ENCODE measurements at places on chromosomes 12 and 14.

- no peak for DNase-seq
These were observed 19.2 kb downstream of the XRCC3 start for GRCh38 chr14:103696070-103696402.

DNA sequence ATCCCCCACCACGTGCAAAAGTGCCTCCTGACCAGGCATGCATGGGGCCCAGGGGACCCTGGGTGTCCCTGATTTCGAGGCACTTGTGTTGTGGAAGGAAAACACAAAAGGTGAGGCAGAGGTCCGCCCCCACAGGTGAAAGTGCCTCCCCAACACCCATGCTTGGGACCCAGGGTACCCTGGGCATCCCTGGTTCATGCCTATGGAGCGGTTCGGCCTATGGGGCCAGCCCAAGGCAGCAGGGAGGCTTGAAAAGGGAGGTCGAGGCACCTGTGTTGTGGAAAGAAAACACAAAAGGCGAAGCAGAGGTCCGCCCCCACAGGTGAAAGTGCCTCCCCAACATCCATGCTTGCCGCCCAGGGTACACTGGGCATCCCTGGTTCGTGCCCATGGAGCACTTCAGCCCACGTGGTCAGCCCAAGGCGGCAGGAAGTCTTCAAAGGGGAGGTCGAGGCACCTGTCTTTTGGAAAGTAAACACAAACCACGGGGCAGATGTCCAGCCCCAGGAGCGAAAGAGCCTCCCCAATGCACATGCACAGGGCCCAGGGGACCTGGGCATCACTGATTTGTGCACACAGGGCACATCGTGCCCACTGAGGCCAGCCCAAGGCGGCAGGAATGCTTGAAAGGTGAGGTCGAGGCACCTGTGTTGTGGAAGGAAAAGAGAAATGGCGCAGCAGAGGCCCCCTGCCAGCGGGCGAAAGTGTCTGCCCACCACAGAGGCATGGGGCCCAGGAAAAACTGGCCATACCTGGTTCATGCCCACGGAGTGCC, 375.5 kb downstream of the ALG10 start:
- no peak for DNase-seq

DNA sequence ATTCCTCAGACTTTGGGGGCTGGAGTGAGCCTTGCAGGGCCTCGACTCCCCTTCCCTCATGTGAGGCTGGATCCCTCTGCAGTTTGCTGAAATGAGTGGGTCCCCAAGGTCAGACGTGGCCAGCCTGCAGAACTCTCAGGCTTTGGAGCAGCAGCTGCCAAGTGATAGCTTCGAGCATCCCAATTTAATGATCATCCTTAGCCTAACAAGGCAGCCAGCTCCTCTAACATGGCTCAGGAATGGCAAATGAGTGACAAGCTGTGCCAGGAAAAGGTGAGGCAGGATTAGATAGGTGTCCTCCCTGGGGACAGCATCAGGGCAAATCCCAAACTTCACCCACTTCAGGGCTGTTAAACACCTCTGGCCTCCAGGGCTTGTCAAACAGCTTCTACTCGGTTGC, 130.7 kb upstream of the PWP1 start:
- no peak for DNase-seq

GRCh38 chr14:59761851-59762250, 108.7 kb downstream of the RTN1 start:
- DNase-seq, result no peak

GRCh38 chr12:17411662-17412061, 678.3 kb downstream of the RERGL start:
- DNase-seq, result no peak

DNA sequence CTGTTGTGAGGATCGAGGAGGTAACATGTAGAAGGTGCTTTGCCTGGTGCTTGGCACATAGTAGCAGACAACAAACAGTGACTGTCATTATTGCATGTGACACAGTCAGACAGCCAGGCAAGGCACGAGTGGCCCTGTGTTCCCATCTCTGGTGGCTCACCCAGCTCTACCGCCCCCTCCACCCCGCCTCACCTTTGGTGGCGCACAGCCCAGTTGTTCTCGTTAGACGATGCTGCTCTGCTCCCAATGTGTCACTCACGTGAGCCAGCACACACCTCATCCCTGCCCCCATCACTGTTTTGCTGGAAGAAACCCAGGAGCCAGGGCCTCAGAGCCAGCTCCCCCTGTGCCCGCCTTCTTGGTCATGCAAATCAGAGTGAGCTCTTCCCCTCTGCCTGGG, 113.3 kb downstream of the CALM1 start:
- DNase-seq, result no peak

- no peak for DNase-seq
These were observed 129.4 kb downstream of the NPAS3 start for GRCh38 chr14:33068040-33068439.

DNA sequence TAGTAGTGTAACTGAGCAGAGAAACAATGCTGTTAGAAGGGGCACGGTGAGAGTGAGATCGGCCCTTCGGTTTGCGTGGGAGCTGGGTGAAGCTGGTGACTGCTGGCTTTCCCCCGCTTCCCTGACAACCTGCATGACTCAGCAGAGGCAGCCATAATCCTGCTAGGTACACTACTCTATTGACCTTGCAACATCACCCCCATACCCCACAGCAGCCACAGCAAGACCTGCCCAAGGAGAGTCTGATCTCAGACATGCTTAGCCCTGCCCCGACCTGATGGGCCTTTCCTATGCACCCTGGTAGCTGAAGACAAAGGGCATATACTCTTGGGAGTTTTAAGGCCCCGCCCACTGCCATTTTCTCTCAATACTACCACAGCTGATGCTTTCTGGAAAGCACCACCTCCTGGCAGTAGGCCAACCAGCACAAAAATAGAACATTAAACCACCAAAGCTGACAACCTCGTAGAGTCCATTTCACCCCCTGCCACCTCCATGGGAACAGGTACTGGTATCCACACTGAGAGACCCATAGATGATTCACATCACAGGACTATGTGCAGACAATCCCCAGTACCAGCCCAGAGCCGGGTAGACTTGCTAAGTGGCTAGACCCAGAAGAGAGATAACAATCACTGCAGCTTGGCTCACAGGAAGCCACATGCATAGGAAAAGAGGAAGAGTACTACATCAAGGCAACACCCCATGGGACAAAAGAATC, 75.9 kb upstream of the RGS6 start:
- no peak for DNase-seq

- DNase-seq, result no peak
These were observed 6.2 kb upstream of the PLEKHH1 start for GRCh38 chr14:67526676-67527459.

GRCh38 chr14:103867523-103867953, 20.2 kb upstream of the PPP1R13B start:
- DNase-seq, result no peak

DNA sequence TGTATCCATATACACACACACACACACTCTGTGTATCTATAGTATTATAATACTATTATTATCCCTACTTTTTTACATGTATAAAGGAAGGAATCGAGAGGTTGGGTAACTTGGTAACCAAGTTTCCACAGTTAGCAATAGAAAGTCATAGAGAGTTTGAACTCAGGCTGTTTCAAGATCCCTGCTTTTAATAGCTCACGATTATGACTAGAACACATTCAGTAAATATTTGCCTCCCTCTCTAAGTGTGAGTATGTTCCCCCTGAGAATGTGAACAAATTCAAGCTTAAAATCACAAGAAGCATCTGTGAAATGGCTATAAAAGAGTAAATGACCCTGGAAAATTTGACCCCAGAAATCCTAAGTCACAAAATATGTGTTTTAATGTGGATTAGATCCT, 11.0 kb upstream of the REP15 start:
- no peak for DNase-seq

DNA sequence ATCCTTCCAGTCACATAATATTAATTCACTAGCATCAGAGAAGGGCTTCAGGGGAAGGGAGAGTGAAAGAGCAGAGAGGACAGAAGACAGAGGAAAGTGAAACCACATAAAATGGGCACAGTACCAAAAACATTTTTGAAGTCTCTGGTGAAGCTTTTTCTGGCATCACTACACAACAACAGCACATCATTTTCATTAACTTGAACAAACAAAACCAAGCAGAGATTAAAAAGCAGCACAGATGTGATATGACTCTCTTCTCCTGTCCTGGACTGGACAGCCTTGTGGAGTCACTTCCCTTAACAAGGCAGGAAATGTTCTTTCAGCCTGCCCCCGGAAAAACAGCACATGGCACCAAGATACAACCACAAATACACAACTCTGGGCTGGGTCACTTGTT, 112.0 kb downstream of the TSPAN8 start:
- no peak for DNase-seq

- DNase-seq, result no peak
These were observed 263.1 kb upstream of the CRY1 start for GRCh38 chr12:107356266-107356936.

DNA sequence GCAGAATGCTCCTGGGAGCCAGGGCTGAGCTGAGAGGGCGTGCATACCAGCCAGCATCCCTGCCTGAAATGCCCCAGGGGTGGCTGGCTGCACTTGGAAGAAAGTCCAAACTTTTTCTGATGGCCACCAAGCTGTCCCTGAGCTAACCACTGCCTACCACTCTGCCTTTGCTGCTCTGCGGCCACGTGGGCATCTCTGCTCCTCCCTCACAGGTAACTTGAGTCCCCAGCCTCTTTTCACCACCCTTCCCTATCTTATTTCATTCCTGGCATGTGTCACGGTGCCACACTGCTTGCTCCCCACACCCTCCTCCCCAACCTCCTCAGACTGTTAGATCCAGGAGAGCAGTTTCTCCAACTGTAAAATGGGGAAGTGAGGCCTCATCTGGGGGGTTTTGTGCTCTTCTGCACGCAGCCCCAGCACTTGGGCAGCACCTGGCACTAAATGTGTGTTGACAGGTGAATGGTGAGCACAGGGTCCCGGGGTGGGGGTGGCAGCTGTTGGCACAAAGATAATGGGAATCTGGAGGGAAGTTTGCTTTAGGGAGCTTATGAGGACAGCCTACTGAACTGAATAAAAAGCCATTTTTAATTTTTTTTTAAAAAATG, 113.0 kb downstream of the GLT1D1 start:
- DNase-seq, result no peak

- DNase-seq, result no peak
These were observed 1.5 kb upstream of the KRT7 start for GRCh38 chr12:52231305-52232202.

DNA sequence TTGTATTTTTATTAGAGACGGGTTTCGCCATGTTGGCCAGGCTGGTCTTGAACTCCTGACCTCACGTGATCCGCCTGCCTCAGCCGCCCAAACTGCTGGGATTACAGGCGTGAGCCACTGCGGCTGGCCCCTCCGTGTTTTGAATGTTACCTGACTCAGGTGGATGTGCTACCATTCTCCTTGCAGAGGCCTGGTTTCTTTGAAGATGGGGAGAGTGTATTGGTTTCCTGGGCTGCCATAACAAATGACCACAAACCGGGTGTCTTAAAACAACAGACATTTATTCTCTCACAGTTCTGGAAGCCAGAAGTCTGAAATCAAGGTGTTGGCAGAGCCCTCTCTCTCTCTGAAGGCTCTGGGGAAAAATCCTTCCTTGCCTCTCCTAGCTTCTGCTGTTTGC, 98.0 kb downstream of the IRF2BPL start:
- no peak for DNase-seq

- no peak for DNase-seq
These were observed 127.0 kb upstream of the SSTR1 start for GRCh38 chr14:38080696-38081095.

DNA sequence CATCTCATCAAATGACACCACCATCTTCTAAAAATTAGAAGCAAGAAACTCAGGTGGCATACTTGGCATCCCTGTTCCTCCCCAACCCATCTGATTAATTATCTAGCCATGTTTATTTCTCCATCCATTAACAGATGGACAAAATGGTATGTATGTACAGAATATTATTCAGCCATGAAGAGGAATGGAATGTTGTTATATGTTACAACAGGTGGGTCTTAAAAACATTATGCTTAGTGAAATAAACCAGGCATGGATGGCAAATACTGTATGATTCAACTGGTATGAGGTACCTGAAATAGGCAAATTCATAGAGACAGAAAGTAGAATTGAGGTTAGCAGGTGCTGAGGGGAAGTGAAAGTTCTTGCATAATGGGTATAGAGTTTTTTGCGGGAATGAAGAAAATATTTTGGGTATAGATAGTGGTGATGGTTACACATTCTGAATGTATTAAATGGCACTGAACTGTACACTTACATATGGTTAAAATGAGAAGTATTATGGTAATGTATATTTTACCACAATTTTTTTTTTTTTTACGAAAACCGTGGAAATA, 17.5 kb downstream of the YY1 start:
- DNase-seq, result no peak

- no peak for DNase-seq
These were observed 6.9 kb upstream of the FAIM2 start for GRCh38 chr12:49910331-49911212.

DNA sequence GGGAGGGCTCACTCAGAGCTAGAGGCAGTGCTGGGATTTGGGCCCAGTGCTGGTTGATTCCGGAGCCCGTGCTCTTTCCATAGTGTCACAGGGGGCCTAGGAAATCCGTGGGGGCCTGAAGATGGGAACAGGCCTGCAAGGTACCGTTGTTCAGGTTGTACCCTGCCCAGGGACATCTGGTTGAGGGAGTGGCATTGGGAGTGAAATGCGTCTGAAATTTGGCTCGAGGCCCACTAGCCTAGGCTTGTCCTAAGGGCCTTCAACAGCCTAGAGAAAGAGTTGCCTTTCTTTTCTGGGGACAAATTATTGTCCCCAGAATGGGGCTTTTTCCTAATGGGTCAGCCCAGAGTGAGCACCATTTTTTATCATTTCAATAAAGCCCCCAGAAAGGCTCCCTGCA, 26.4 kb upstream of the FAM222A start:
- no peak for DNase-seq

DNA sequence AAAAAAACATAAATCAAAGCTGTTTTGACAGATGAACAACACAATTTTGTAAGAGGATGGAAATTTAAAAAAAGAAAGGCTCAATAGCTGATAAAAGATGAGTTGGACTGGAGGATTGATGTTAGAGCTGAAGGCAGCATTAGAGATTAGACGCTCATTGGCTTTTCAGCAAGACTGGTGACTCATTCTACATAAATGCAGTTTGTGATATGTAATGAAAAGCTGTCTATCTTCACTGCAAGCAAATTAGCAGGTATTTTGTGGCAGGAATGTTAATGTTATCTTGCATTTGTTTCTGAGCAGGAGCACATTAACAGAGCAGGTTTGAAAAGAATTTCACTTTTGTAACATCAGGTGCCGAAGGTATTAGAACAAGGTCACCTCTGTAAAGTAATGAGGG, 442.7 kb upstream of the NOVA1 start:
- DNase-seq, result no peak

DNA sequence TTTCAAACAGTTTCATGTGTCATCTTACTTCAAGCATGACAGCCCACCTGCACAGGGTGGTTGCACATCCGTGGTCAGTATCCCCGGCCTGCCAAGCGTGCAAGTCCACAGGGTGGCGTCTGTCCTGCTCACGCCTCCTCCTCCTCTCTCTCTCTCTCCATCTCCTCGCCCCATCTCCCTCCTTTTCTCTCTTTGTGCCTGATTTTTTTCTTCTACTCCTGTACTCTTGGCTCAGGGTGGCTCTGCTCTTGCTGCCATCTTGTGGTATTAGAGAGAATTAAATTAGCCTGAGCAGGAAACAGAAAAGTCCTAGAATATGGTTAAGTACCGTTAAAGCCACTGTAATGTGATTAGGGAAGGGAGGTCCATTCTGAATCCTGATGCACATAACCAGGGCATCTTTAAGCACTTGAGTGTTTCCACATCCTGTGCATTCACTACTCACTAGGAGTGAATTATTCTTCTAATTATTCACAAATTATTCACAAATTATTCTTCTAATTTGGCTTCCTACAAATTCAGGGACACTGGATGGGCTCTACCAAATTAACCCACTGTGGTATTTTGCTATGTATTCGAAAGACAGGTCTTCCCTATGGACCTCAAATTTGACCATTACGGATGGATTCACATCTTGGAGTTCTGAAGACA, 25.5 kb upstream of the DTX1 start:
- DNase-seq, result no peak

Measured in activated T-cell treated with anti-CD3 and anti-CD28 coated beads for 1 hour (primary cell).